Activated T-helper 1 cell treated with anti-CD3 and anti-CD28 coated beads, Interleukin-12 subunit alpha, Interleukin-12 subunit beta, Interleukin-2, Interleukin-4 antibody, amounts not matched to agents 30 ng/mL and 10 ng/mL and 1 ng/mL, durations not matched to agents 14 hours and 24 hours and 36 hours (primary cell): ENCODE measurements at places on chromosomes 3 and 15.

- no peak for DNase-seq
- H3K27ac ChIP-seq = no peak overlapping the region
- H3K27me3 ChIP-seq = peaks cover 5% of the 10 kb centered on the region
- no peak overlapping the region for H3K4me3 ChIP-seq
Observed at GRCh38 chr15:81491414-81492096, 117.5 kb upstream of the TMC3 start.

DNA sequence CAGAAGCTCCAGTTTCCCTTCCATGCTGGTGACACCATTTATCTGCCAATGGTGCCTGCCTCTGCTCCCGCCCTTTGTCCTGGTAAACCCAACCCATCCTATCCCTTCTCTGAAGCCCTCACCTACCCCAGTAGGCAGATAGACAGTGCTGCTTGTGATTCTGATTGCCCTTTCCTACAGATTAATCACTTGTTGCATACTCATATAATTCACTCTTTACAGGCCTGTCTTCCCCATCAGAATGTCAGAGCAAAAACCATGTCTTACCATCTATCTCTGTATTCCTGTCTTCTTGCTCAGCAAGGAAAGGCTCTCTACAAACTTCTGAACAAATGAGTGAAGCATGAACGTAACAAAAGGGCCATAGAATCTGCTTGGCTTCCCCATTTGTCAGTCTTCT, 47.9 kb downstream of the MRPS25 start:
- H3K27ac ChIP-seq = no peak overlapping the region
- no peaks in the 10 kb centered on the region for H3K27me3 ChIP-seq
- DNase-seq = no peak

DNA sequence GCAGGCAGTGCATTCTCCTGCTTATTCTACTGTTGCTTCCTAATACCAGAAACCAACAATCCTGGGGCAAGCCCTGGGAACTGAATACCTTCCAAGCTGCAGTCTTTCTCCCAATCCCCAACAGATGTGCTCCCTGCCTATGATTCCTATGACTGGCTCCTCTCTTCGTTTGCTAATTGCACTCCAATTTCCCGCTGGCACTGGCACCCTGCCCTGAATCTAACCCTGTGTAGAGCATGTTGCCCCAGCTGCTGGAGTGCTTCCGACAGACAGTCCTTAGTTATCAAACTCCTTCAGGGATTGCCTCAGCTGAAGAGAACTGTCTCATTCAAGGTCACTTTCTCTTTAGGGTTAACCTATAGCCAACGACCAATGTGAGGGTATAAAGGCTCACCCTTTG, 214.1 kb downstream of the NECTIN3 start:
- DNase-seq = no peak
- H3K4me3 ChIP-seq = no peak overlapping the region
- no peak overlapping the region for H3K27ac ChIP-seq
- H3K36me3 ChIP-seq = peaks cover 2% of the 10 kb centered on the region
- H3K27me3 ChIP-seq = no peaks in the 10 kb centered on the region

DNA sequence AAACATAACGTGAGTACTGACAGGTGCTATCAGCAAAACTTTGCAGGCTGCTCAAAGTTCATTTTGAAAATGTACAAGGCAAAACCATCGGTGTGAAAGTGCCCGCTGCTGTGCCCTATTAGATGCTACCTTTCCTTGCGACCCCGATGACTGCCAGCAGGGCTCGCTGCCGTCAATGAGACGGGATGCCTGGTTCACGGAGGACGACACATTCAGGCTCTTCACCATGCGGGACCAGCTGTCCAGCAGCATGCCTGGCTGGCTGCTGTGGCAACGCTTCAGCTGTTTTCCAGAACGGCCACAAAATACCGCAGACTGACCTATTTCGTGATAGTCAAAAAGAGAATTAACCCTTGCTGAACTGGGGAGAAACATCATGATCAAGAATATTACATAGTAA, 92.7 kb upstream of the OCA2 start:
- peaks cover 10% of the 10 kb centered on the region for H3K4me1 ChIP-seq
- H3K4me3 ChIP-seq = no peak overlapping the region
- no peak overlapping the region for H3K27ac ChIP-seq
- H3K36me3 ChIP-seq = peaks cover 22% of the 10 kb centered on the region

- no peak overlapping the region for H3K4me3 ChIP-seq
- DNase-seq = no peak
- H3K4me1 ChIP-seq = peaks cover 14% of the 10 kb centered on the region
- H3K36me3 ChIP-seq = peaks cover 34% of the 10 kb centered on the region
Observed at GRCh38 chr3:51401735-51402134, 10.7 kb downstream of the RBM15B start.

DNA sequence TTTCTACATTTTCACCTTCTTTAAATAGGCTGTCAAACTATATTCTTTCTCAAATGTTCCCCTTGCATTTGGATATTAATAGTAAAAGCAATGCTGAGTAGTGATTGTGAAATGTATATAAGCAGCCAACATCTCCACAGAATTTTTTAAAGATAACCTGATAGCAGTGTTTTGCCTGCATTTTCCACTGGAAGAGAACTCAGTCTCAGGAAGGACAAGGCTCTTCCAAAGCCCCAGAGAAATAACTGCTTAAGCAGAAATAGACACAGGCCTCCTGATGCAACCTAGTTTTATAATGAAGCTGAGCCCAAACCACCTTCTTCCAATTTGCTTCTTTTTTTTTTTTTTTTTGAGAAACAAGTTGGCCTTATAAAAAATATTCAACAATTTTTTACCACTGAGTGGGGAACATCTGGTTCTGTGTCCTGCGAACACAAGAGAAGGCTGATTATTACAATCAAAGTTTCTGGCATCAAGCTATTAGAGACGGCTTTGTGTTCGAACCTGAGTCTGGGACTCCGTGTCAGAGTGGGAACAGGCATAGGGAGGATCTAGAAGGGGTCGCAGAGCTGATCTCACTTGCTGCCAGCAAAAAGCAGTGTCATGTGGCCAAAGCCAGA, 332.5 kb upstream of the TBL1XR1 start:
- H3K36me3 ChIP-seq = no peaks in the 10 kb centered on the region
- no peak overlapping the region for H3K27ac ChIP-seq
- H3K27me3 ChIP-seq = peaks cover 3% of the 10 kb centered on the region
- no peak overlapping the region for H3K4me3 ChIP-seq
- peaks cover 10% of the 10 kb centered on the region for H3K4me1 ChIP-seq

DNA sequence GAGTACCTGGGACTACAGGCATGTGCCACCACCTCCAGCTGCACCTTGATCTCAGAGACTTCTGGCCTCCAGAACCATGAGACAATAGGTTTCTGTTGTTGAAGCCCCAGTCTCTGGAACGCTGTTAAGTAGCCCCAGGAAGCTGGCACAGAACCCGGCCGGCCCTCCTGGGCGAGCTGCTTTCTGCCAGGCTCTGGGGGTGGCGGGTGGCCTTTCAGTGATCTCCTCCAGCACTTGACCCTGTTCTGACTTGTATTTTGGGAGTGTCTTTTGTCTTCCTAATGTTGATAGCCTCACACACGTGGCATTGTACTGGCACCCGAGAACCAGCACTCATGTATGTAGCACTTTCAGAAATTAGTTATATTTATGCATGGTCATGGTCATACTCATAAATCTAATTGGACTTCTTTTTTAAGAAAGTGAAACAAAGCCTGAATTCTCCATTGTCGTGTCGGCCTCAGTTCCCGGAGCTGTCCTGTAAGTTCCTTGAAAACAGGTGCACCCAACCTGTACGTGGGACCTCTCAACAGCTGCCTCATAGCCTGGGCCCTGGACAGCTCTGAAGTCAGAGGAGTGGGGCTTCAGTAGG, 74.0 kb downstream of the TFRC start:
- DNase-seq = no peak
- H3K4me3 ChIP-seq = no peak overlapping the region
- no peak overlapping the region for H3K27ac ChIP-seq
- no peaks in the 10 kb centered on the region for H3K36me3 ChIP-seq

- no peaks in the 10 kb centered on the region for H3K36me3 ChIP-seq
- no peak overlapping the region for H3K27ac ChIP-seq
- H3K4me3 ChIP-seq = no peak overlapping the region
Observed at GRCh38 chr3:104132566-104133403, 1233.9 kb upstream of the ALCAM start.

- H3K4me3 ChIP-seq = no peak overlapping the region
- no peaks in the 10 kb centered on the region for H3K36me3 ChIP-seq
- no peaks in the 10 kb centered on the region for H3K4me1 ChIP-seq
- DNase-seq = no peak
- no peak overlapping the region for H3K27ac ChIP-seq
Observed at GRCh38 chr3:5583920-5584319, 396.4 kb downstream of the EDEM1 start.

GRCh38 chr15:56942118-56942517, 23.7 kb downstream of the TCF12 start:
- no peaks in the 10 kb centered on the region for H3K4me1 ChIP-seq
- no peak overlapping the region for H3K4me3 ChIP-seq
- peaks cover 10% of the 10 kb centered on the region for H3K36me3 ChIP-seq
- DNase-seq = no peak
- H3K27me3 ChIP-seq = no peaks in the 10 kb centered on the region
- H3K27ac ChIP-seq = no peak overlapping the region

GRCh38 chr3:57158813-57159738, 6.1 kb downstream of the IL17RD start:
- H3K36me3 ChIP-seq = no peaks in the 10 kb centered on the region
- H3K4me1 ChIP-seq = peaks cover 10% of the 10 kb centered on the region
- peaks cover 53% of the 10 kb centered on the region for H3K27me3 ChIP-seq
- H3K27ac ChIP-seq = no peak overlapping the region
- DNase-seq = no peak
- no peak overlapping the region for H3K4me3 ChIP-seq

GRCh38 chr3:171850960-171851659, 8.0 kb downstream of the TMEM212 start:
- peaks cover 2% of the 10 kb centered on the region for H3K36me3 ChIP-seq
- no peak for DNase-seq
- peaks cover 14% of the 10 kb centered on the region for H3K4me1 ChIP-seq
- no peak overlapping the region for H3K27ac ChIP-seq

DNA sequence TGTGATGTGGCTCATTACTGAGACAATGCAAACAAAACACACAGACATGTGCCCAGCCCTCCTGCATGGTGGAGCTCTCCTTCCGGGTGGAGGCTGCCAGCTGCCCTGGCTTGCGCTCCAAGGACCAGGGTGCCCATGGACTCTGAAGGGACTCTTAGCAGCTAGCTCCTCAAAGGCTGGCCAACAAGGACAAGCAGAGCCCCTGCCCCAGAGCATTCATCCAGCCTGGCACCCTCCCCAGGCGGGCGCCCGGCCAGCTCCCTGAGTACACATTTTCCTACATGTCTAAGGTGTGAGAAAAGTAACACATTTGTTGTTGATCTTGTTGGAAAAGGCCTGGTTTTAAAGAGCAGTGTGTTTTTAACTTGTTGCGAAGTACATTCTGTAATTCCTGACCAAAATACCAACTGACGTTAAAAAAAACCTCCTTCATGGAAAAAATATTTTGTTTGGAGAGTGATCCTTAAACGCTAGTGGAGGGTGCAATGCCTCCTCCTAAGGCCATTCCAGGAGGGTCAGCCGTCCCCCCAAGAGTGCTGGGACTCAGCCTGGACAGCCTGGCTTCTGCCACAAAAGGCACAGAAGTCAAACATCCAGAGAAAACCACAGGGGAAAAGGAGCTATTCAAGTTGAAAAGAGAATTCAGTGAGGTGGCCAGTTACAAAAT, 86.9 kb downstream of the KLF15 start:
- no peak overlapping the region for H3K27ac ChIP-seq
- no peak overlapping the region for H3K4me3 ChIP-seq
- H3K27me3 ChIP-seq = peaks cover 10% of the 10 kb centered on the region
- no peaks in the 10 kb centered on the region for H3K4me1 ChIP-seq
- no peak for DNase-seq
- H3K36me3 ChIP-seq = no peaks in the 10 kb centered on the region

- H3K4me1 ChIP-seq = no peaks in the 10 kb centered on the region
- H3K27ac ChIP-seq = no peak overlapping the region
- H3K27me3 ChIP-seq = peaks cover 2% of the 10 kb centered on the region
- no peaks in the 10 kb centered on the region for H3K36me3 ChIP-seq
- DNase-seq = no peak
Observed at GRCh38 chr3:131976448-131976847, 58.4 kb downstream of the CPNE4 start.
